GOT3 (cell line): ENCODE measurements at places on chromosomes 2 and 18.

GRCh38 chr2:12110481-12110880 lies 364.0 kb downstream of the LPIN1 start:
- DNase-seq, result no peak

DNA sequence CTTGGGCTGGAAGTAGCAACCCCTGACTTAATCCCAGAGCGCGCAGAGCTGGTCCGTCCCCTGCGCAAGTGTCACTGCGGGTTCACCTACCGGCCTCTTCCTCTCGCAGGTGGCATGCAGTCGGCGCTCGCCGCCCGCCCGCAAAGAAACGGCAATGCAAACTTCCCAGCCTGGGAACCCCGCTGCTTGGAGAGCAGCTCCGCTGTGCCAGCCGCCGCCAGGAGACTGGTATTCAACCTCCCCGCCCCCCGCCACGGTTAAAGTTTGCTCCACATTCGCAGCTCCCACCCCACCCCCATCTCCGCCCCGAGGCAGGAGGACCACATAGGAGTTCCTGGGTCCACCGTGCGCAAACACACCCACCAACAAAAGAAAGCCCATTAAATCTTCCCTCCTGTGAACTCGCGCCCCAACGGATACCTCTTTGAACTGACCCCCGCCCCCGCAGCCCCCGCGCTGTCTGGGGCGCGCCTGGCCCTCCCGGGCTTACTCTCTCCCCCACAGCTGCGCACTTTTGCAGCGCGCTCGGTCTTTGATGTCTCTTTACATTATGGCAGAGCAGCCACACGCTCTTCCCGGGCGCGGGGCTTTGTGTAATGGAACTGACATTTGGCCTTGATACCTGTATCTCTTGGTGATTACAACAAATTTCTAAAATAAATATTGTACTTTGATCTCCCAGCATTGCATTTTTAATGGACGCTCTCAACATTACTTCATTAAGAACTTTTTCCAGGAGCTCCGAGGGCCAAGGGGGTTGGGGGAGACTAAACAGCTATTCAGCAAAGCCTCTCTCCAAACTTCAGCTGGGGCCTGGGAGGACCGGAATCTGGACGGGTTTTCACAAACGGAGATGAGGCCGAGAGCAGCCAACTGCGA lies 3.1 kb upstream of the SP5 start:
- no peak for DNase-seq

- no peak for DNase-seq
Observed at GRCh38 chr2:25377822-25378421, 36.2 kb upstream of the DNMT3A start.

GRCh38 chr2:230956827-230957755 lies 32.0 kb upstream of the GPR55 start:
- no peak for DNase-seq

- DNase-seq, result no peak
Observed at GRCh38 chr2:133643863-133644262, 75.6 kb upstream of the NCKAP5 start.

DNA sequence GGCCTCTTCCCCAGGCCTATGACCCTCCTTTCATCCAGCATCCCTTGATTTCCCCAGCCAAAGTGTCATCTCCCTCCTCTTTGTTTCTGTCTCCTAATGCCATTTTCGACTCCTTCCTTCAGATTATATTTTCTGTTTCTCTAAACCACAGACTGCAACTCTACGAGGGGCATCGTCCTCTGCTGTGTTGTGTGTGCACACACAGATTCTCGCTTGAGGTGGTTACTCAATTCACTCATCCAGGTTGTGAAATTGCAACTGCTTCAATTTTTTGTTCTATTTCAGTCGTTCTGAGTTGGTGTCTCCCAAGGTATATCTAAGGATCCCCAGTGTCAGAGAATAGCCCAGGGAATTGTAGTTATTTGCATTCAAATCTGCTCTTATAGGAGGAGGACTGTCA lies 113.5 kb upstream of the NDUFV2 start:
- no peak for DNase-seq

DNA sequence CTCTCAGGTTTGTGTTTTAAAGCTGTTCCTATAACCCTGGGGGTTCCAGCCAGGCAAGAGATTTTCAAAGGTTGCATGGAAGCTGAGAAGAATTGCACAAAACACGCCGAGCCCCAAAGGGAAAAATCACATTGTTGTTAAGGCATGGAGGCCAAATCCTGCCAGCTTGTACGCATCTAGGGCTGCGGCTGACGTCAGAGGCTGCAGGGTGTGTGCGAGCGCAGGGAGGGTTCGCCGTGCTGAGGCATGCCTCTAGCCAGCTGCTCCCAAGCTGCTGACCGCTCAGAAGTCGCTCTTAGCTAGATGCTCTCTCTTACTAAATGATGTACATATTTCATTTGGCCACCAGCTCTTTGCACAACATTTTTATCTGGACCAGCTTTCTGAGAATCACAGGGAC lies 191.8 kb downstream of the LPIN1 start:
- DNase-seq, result no peak
